ENCODE measurements at places on chromosomes 11 and 22.

- DNase-seq, result peak; percentile 29
These were observed 143.8 kb downstream of the NECTIN1 start for GRCh38 chr11:119585043-119585781.

- no peak for DNase-seq
These were observed 54.1 kb upstream of the ZBED5 start for GRCh38 chr11:10911907-10912306.

GRCh38 chr11:2511421-2512369, 66.9 kb downstream of the KCNQ1 start:
- no peak for DNase-seq

GRCh38 chr22:39999144-39999757, 4.5 kb downstream of the FAM83F start:
- no peak for DNase-seq

DNA sequence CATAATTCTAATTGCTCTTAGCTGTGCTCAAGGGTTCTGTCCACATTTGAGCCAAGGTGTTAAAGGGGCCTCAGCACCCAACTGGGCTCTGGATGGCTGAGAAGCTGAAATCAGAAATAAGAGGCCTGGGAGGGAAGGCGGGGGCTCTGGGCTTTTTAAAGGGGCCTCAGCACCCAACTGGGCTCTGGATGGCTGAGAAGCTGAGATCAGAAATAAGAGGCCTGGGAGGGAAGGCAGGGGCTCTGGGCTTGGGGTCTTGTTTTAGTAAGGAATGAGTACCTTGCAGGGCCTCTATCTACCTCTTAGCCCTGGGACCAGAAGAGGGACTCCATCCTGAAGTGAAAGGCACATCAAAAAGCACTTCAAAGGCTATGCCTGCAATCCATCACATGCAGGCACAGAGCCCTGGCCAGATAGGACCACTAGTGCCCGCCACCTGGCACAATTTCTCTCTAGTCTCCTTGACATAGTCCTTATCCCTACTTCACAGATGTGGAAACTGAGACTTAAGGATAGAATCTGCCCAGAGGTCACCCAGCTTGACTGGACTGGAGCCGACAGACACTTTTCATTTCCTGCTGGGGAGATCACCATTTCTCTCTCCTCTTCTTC, 35.6 kb downstream of the DKK3 start:
- DNase-seq, result no peak

DNA sequence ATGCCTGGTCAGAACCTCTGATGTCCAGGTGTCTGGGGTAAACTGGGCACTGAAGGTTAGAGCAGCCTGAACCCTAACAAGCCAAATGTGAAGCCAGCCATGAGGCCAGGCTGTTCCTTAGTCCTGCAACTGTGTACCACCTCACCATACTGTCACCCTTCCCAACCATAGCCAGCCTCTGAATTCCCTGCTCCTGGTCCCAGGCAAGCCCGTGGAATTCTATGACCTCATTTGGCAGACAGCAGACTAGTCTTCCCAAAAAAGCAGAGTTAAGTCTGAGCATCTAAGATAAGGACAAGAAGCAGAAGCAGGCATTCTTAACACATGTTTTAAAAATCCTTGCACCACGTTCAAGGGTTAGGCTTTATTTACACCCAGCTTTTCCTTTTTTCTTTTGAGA, 134.8 kb downstream of the C11orf58 start:
- DNase-seq, result no peak

DNA sequence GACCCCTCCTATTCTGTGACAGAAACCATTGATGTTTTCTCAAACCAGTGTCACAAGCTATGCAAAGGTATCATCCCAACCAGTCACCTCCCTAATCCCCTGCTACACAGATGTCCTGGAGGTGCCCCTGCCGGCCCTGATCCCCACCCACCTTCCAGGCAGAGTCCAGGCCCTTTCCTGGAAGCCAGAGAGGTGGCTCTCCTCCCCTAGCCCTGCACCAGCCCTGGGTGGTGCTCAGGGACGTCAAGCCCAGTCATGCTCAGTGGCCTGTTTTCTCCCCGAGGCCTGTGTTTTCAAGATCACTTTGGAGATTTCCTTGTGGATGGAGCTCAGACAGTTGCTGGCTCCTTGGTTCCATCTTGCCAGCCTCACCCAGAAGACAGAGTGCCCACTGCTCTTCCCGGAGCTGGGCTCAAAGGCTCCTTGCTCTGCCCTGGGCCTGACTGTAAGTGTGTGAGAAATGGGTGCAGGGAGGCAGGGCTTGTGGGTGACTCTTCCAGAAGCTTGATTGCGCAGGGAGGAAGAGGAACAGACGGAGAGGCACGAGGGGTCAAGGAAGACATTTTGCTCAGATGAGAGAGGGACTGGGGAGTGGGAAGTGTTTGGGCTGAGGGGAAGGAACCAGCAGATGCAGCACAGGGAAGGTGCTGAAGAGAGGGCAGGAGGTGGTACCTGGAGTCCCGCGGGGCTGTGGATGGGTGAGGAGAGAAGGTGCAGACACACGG, 11.3 kb downstream of the P2RY6 start:
- no peak for DNase-seq

- peak; percentile 61 for DNase-seq
These were observed at the start of gene ARHGAP20 for GRCh38 chr11:110711776-110712658. ARHGAP20 (minus strand) TSS chr11:110712437; CDS start chr11:110712231, 206 bp downstream.

DNA sequence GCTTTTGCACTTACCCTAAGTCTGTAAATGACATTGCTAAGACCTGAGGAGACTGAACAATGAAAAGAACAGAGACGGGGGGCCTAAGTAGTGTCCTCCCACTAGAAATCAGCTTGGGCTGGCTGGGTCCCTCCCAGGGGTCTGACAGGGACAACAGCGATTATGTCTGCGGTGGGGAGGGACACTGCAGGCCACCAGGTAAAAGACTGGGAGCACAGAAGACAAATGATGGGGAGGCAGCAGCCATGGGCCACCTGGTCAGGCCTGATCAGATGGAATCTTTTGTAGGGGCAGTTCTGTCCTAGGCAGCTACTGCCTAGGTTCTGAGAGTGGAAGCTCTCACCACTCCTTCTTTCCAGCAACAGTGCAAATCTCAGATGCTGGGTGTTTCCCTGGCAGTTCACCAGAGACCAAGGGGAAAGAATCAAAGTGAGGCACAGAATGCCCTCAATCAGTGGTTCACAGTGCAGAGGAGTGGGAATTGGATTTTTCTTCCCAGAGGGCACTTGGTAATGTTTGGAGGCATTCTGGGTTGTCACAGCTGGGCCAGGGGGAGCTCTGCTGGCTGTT, 59.1 kb upstream of the GNAZ start:
- no peak for DNase-seq

DNA sequence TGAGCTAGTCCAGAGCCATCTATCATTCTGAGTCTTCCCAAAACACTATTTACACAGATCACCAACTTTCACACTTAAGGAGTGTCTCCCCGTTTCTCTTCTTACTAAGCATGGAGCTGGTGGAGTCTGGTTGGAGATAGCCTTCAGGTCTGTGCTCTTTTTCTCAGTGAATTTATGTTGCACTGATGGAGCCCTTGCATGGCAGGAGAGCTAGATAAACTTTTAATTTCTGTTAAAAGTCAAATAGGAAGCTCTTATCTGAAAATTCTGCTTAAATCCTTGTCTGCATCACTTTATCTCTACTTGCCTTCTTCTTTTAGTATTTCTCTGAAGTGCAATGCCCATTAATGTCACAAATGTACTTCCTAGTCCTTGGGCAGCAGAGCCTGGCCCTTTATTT, 63.4 kb downstream of the ST3GAL4 start:
- DNase-seq, result no peak

- DNase-seq, result no peak
These were observed 47.6 kb downstream of the LMO2 start for GRCh38 chr11:33844236-33844635.

- DNase-seq, result no peak
These were observed 15.3 kb downstream of the MUC2 start for GRCh38 chr11:1089738-1090599.

GRCh38 chr11:89490981-89491690, at the start of gene NOX4:
NOX4 (minus strand) TSS chr11:89491375; CDS start chr11:89491246, 129 bp downstream.
- no peak for DNase-seq

- DNase-seq, result no peak
These were observed 55.8 kb downstream of the ELFN2 start for GRCh38 chr22:37371491-37371890.

DNA sequence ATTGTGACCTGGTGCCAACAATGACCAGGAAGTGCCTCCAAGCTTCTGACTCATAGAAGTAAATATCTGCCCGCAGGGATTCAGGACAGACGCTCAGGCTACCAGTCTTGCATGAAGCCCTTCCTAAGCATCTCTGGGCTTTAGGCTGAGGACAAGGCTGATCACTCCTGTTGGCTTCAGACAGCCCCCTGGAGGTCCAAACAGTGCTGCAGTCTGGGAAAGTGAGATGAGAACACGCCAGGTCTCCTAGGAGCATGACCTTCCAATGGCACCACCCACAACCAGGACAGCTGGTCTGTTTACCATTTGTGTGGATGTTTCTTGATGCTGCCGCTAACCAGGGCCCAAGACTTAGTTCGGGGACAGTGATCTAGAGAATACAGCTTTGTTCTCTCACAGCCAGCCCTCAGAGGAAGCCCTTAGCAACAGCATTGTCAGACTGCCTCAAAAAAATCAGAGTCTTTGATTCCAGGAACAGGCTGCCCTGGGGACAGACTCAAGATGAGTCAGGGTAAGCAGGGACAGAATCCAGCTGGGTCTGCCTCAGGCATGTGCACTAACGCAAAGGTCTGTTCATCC, 111.2 kb downstream of the ZNF280B start:
- DNase-seq, result no peak

DNA sequence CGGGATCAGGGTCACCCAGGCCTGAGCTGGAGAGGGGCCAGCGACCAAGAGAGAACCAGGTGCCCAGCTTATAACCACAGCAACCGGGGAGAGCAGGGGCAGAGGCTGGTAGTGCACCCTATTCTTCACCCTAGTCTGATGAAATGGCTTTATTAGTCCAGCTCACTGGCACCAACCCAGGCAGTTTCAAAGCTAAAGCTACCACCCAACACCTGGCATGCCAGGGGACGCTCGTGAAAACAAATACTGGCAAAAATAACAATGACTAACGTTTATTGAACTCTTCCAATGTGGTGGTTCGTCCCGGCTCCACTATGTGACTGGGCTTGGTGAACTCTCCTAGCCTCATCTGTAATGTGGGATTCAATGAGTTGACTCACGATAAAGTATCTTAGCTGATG, 30.6 kb downstream of the SCGB1A1 start:
- no peak for DNase-seq

GRCh38 chr22:27726686-27727449, 74.7 kb downstream of the MN1 start:
- DNase-seq, result peak; percentile 39

DNA sequence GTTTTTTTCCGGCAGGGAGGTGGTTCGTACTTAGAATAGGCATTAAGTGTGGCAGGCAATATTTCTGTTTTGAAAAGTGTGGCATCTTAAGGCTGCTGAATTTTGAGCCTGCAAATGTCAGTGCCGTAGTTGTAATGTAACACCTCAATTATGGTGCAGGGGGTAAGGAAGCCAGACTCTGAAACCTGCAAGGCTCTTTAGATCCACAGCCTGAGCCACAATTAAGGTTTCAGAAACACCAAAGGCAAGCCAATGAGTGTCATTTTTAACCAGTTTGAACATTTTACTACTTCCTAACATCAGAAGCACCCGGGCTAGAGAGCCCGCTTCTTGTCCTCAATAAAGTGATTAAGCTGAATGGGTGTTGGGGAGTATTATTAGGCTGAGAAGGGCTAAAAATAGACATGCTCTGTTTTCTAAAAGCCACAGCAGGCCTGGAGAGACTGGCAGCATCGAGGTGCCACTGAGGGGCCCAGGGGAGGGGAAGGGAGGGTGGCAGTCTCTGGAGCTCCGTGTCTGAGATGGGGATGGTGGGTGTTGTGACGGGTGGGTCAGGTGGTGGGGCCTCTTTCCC, 113.4 kb downstream of the ZBTB16 start:
- DNase-seq, result peak; percentile 25

- DNase-seq, result peak; percentile 20
These were observed 2.3 kb upstream of the TYMP start for GRCh38 chr22:50531962-50532674.

DNA sequence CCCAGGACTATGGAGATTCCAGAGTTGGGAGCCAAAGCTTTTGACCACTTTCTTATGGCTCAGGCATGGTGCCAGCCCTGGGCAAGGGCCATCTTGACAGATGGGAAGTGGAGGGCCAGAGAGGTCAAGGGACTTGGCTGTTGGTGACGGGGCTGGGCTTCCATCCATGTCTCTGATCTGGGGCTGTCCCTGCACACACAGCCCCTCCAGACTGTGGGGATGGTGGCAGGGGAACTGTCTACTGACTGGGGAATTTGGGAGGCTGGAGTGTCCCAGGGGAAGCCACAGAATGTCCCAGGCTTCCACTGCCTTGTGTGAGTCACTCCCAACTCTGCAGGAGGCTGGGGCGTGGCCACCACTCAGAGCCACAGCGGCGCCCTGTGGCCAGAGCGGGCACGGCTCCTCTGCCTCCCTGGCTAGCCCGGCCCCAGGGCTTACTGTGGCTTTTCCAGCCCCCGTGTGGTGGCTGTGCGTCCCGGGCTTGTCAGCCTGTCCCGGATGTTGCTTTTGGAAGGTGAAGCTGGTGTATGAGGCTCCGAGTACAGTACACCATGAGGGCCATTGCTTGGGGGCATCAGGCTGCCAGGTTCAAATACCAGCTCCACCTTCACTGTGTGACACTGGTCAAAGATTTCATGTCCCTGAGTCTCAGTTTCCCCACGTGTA, 19.6 kb downstream of the C22orf23 start:
- DNase-seq, result peak; percentile 61

GRCh38 chr11:131430473-131431208, 60.2 kb downstream of the NTM start:
- no peak for DNase-seq

DNA sequence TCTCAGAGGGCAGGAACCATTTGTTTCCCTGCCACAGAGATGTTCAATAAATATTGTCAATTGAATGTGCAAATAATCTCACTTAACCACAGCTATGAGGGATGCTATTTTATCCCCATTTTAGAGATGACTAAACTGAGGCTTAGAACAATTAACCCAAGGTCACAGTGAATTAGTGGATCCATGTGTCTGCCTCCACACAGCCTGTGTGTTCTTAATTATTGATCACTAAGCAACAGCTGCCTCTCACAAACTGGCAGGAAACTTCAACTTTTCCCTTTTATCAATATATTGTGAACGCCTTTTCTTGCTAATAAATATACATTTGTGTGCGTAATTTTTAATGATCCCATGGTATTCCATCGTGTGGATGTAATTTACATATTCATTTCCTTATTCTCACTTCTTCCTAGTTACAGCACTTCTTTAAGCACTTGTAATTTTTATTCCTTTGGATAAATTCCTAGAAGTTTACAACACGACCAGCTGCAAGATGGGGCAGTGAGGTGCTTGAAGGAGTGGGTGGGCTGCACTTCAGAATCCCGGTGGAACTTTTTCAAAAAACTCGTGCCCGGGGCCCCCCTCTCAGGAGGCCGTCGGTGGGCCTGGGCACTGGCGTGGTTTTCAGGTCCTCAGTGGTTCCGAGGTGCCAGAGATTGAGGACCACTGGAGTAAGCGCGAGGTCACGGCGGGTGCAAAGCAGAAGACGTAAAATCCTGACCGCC, 915 bp upstream of the SREBF2 start:
- no peak for DNase-seq

Data from NCI-H2171 (cell line).